ENCODE measurements at places on chromosomes 5 and 9.

DNA sequence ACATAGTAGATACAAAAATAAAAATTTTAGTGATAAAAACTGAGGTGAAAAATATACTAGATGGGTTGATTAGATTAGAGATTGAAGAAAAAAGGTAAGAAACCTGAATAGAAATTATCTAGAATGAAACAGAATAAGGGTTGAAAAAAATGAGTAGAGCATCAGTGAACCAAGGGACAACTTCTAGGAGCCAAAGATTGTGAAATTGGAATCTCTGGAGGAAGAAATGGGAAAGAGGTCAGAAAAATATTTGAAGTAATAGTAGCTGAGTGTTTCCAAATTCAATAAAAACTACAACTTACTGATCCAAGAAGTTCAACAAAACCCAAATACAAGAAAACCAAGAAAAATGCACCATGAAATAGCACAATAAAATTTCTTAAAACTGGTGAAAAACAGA lies 116.6 kb upstream of the STARD4 start:
- no peak for DNase-seq

DNA sequence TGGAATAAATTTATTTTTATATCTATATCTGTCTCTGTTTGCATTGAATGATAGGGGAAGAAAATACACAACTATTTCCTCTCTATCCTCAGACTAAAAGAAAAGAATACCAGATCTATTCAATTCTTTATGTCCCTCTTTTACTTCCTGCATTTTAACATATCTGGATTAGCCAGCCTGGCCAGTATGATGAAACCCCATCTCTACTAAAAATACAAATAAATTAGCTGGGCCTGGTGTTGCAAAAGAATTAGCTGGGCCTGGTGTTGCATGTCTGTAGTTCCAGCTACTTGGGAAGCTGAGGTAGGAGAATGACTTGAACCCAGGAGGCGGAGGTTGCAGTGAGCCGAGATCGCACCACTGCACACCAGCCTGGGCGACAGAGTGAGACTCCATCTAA lies 182.0 kb downstream of the LURAP1L start:
- DNase-seq, result no peak

GRCh38 chr5:177370488-177371119 lies 12.9 kb downstream of the RGS14 start:
- peak; percentile 43 for DNase-seq

- DNase-seq, result no peak
Observed at GRCh38 chr5:60738933-60739332, 39.0 kb upstream of the DEPDC1B start.

DNA sequence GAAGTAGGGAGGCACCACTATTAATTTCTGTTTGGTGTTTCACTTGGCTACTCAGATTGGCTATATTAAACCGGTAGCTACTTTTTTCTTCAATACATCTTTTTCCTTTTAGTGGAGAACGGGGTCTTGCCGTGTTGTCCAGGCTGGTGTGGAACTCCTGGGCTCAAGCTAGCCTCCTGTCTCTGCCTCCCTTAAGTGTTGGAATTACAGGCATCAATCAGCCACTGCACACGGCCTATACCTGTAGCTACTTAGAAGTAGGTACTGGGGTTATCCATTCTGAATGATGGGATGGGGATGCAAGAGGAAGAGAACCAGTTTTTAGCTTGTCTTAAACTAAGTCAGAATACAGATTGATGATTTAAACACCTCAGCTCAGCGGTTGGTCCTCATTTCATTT lies 1.7 kb downstream of the UBE2D2 start:
- no peak for DNase-seq

DNA sequence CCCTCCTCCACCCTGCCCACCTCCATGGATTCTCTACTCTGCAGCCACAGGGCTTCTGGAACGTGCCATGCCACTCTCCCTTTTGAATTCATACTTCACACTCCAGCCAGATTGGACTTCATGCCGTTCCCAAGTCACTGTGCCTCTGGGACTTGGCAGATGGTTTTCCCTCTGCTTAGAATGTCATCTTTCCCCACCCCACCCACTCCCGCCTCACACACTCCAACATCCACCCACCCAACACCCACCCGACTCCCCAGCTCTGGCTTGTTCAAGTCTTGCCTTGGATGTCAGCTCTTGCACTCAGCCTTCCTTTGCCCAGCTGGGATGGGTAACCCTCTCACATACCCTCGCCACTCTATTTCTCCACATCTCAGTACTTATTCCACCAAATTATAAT lies 142.1 kb upstream of the DHFR start:
- no peak for DNase-seq

GRCh38 chr5:131330031-131330430 lies 66.2 kb downstream of the CDC42SE2 start:
- no peak for DNase-seq

DNA sequence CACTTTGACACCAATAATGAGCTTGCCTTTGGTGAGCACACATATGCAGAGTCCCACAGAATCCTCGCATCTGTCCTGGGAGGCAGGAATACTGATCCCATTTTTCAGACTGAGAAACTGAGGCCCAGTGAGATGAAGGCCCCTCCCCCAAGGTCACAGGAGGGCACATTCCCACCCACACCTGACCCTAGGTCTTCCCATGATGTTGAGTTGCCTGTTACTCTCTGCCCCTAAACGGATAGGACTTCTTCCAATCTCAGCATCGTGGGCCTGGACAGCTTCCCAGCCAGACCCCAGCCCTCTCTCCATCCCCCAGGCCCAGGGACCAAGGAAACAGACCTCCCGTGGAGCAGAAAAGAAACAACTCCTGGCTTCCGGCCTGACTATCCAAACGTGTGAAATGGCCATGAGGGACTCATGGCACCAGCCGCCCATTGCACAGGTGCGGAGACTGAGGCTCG lies 877 bp downstream of the SH3GLB2 start:
- no peak for DNase-seq

GRCh38 chr9:80866121-80866520 lies 823.2 kb downstream of the TLE1 start:
- no peak for DNase-seq

GRCh38 chr9:104747245-104747564 lies 278 bp upstream of the NIPSNAP3A start:
- DNase-seq, result no peak

DNA sequence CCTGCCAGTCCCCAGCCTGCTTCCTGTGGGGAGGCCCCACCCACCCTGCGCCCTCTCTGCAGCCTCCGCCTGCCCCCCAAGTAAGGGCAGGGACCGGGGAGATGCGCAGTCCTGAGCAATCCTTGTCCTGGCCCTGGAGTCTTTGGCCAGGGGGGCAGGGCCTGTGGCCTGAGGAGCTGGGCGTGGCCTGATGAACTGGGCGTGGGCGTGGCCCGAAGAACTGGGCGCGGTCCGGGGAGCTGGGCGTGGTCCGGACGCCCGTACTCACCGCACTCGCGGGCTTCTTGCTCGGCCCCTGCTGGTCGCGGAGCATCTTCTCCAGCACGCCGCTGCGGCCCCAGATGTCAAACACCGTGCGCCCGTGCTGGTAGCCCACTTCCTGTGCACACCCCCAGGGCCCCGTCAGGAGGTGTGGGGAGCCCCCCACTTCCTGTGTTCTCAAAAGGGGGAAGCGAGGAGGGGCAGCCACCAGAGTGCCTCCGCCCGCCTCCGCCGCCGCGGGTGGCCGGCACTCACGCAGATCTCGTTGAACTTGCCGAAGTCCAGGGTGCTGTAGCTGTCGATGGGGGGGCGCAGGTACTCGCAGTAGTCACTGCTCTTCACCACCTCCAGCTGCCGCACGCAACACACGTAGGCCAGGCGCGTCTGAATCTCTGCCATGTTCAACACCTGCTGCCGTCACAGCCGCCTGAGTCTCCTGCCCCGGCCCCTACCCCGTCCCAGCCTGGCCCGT lies 2.7 kb upstream of the NSMF start:
- DNase-seq, result no peak

GRCh38 chr5:84791138-84791537 lies 406.5 kb upstream of the EDIL3 start:
- DNase-seq, result no peak

- no peak for DNase-seq
Observed at GRCh38 chr9:27703216-27703980, 130.1 kb upstream of the C9orf72 start.

- DNase-seq, result no peak
Observed at GRCh38 chr5:57292336-57292735, 118.5 kb downstream of the GPBP1 start.

DNA sequence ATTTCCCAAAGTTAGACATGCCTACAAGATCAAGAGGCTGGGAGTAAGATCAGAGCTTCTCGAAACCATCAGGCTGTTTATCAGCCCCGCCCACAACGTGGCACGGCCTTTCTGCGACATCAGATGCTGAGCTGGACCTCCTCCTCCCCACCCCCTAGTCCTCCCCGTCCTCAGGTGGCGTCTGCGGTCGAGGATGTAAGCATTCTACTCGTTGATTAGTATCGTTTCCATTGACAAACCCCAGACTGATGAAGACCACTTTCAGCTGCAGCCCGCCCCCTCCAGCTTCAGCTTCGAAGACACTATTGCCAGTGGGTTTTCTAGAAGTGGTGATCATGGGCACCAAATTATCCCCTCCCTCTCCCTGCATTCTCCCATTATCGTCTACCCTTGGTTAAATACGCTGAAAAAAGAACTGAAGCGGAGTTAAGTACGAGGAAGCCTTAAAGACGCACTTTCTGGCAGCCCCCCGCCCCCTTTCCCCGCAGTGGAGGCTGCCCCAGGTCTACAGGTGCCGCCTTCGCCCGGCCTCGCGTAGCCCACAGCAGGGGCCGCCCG lies 1.1 kb downstream of the PPIC start:
- DNase-seq, result no peak

DNA sequence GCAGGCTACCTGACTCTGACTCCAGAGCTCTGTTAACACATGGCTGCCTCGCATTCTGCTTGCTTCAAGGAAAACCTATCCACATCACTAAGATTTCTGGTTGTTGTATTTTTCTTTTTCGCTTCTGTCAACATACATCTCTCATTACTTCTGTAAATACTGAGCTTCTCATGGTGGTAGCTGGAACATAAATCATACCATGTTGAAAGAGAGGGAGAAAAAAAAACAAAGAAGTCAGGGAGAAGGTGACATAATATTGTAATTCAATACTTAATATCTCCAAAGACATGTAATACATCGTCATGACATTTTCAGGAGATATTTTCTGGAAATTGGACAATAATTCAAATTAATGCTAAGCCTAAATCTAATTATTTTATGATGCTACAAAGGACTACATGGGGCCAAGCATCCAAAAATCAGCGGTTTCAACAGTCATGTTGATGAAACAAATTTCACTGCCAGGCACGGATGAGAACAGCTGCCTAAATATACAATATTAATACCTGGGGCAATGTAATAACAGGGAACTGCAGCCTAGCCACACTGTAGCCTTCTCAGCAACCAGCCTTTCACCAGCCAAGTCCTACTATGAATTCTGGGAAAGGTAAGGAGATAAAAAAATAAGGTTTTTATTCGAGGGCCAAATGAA lies 332.0 kb downstream of the TRIM32 start:
- DNase-seq, result no peak

- DNase-seq, result no peak
Observed at GRCh38 chr5:37248970-37249814, at the start of gene CPLANE1. Gene CPLANE1 (minus strand): TSS chr5:37249376. CDS start chr5:37247698, 1,678 bp downstream.

- no peak for DNase-seq
Observed at GRCh38 chr5:1827886-1828397, 26.7 kb downstream of the NDUFS6 start.

DNA sequence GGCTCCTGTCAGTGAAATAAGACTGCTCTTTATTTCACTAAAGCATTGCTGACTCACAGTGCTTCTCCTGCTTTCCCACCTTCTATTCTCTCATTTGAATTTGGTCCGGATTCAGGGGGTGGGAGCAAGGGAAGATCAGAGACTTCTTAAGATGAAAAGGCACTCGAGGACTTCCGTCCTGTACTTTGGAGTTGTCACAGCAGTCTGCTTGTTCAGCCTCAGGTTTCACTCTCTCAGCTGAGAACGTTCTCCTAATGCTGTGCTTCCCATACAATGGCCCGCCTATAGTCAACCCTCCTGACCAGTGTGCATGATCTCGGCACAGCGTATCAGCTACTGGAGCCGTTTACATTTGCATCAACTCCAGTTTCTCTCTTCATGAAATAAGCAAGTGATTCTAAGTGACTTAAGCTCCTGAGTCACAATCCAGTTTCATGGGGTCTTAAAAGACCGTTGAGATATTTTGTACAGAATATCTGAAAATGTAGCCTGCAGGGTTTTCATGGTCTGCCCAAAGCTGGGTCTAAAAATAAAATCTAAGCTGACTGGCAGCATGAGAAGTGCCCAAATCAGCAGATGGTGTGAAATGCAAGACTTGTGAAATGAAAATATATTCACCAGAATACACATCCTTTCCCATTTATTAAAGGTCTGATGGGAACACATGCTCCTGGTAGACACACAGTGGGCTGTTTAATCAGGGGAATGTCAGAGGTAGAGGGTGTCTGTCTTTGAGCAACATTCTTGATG lies 145.0 kb downstream of the ADCY2 start:
- DNase-seq, result no peak

DNA sequence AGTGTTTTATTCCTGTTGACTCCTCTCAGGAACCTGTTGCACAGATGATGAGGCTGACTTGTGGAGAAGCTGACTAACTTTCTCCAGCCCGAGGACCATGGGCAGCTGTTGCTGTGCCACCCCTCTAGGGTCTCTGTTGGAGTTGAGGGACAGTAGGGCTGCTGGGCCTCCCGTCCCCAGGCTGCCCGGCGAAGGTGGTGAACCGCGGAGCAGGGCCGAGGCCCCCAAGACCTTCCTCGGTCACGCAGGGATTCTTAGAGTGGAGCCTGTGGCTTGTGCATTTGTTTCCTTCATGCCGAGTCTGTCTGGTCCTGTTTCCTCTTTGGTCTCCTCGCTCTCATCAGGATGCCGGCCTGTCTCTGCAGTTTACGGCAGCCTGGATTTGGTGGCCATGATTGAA lies 40.2 kb downstream of the CACNA1B start:
- no peak for DNase-seq

DNA sequence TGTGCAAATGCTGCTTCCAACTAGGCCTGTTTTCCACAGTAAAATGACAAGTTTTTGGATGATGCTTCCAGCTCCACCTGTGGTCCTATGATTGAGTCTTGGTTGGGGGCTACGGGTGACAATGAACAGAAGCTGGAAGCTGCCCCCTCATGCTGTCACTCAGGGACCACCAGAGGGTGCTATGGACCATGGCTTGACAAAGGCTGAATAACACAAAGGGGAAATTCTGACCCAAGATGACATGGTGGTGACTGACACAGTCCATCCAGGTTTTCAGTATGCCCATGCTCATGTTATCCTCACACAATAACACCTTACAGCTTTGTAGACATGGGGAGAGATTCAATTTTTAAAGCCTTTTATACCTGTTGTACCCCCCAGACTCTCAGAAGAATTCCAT lies 23.9 kb upstream of the SAP30L start:
- DNase-seq, result no peak

GRCh38 chr9:118336943-118337330 lies 632.7 kb downstream of the TLR4 start:
- DNase-seq, result no peak

DNA sequence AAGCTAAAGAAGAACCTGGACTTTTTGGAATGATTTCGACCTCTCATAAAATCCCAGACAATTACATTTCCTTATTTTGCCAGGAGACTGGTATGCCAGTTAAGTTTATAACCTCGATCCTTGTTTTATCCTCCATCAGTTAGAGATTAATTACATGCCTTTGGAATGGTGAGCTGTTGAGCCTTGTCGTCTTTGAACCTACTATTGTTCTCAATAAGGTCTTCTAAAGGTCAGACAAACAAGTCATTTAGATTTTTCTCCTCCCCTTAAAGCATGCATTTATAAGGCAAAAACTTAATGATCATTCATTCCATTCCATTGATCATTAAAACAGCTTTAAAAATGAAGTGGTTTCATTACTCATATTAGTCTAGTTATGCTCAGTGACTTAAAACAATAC lies 304.9 kb downstream of the DOCK8 start:
- no peak for DNase-seq

Measured in non-pigmented ciliary epithelial cell (primary cell).